Stimulated activated CD4-positive, alpha-beta T cell treated with anti-CD3 and anti-CD28 coated beads, Interleukin-15, amount 100 ng/mL, for 48 hours (primary cell): ENCODE measurements at places on chromosomes 1 and 21.

- no peak for DNase-seq
Observed at GRCh38 chr1:233879841-233880240, 24.6 kb upstream of the SLC35F3 start.

- DNase-seq, result no peak
Observed at GRCh38 chr1:231053493-231054162, 13.6 kb upstream of the FAM89A start.

DNA sequence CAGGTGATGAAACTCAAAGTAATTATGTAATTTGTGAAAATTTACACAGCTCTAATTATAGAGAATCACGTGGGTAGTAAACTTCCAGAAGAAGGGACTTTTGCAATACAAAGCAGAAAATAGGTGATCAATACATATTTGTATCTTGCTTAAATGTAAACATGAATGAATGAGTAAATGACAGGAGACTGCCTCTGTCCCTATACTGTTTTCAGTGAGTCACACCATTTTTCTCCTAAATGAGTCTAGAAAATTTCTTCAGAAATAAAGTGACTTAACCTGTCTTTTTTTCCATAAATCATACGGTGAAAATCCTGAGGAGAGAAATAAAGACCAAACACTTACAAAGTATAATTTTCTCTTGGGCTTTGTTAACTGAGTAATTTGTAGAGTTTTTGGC is 11.9 kb downstream of the RAP1A start:
- DNase-seq, result no peak

GRCh38 chr1:13549521-13549920 is 34.1 kb upstream of the PDPN start:
- no peak for DNase-seq

DNA sequence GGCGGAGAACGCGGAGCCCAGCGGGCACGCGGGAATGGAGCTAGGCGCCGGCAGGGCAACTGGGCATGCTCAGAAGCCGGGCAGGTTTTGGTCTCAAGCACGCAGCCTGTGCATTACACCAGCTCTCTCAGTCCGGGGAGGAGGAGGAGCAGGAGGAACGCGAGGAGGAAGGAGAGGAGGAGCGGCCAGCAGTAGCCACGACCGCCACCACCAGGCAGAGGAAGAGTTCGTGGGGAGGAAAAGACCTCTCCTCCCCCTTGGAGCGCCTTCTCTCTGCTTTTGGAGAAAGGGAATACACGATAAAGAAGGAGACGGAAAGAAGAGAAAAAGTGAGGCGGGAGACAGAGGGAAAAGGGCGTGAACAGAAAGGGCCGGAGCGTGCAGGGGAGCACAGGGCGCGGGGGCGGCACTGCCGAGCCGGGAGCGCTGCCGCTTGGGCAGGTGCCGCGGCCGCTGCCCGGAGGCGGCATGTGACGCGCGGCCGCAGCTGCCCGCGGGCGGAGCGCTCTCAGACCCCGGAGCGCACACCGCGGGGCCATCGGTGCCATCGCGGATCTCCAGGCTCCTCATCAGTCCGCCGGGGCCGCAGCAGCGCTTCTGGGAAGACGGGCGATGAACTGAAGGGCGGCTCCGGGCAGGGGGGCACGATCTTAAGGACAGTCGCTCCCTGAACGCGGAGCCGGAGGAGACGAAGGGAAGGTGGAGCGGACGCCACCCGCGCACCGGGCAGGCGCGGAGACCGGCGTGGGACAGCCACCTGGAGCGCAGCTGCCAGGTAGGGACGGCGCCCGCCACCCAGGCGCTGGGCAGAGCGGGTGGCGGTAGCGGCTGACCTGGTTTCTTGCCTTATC is at the start of gene CHRM3:
Gene CHRM3, plus strand, starts transcription at position 116 of the 851 bp plus-strand sequence. CDS start 520,884 bp downstream, outside the sequence.
- no peak for DNase-seq

- DNase-seq, result no peak
Observed at GRCh38 chr1:24364975-24365678, 46.0 kb downstream of the GRHL3 start.

DNA sequence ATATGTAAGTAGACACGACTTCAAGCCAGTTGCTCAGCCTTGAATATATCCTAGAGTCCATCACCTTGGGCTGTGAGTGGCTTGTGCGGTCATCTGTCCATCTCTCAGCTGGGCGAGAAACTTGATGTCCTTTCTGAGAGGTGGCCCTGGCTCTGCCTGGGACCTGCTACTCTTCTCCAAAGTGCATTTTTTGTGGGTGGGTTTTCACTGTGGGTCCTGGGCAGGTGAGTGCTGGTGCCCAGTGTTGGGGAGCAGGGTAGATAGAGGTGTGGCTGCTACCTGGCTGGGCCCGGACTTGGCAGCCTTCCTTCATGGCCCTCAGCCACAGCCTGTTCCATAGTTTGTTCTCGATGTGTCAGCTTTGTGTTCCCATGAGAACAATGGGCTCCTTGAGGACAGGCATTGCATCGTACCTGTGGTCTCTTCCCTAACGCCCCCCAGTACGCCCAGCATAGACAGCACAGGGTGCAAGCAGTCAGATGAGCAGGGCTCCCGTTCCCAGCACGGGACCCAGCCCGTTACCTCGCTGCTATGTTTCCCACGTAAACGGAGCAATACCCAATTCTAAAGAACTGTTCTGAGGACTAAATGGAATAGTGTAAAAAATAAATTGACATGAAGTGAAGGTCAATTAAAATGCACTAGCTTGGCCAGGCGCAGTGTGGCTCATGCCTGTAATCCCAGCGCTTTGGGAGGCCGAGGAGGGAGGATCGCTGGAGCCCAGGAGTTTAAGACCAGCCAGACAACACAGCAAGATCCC is 877 bp upstream of the SLX9 start:
- no peak for DNase-seq

DNA sequence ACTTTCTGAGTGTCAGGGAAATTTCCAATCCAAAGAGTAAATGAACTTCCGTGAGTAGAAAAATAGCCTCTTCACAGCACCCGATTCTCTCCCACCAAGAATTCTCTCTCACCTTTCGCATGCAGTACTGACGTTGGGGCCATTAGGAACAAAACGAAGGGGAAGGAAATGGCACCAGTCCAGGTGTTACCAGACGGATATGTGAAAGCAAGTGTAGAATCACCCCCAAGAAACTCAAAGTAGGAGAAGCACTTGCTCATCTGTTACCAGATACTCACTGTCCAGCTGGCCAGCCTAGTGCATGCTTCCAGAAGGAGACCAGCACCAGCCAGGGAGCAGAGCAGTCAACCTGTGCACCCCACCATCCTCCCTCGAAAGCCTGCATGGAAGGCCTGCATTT is 55.1 kb downstream of the ITPKB start:
- no peak for DNase-seq

- no peak for DNase-seq
Observed at GRCh38 chr1:161792740-161793139, 26.6 kb downstream of the ATF6 start.

DNA sequence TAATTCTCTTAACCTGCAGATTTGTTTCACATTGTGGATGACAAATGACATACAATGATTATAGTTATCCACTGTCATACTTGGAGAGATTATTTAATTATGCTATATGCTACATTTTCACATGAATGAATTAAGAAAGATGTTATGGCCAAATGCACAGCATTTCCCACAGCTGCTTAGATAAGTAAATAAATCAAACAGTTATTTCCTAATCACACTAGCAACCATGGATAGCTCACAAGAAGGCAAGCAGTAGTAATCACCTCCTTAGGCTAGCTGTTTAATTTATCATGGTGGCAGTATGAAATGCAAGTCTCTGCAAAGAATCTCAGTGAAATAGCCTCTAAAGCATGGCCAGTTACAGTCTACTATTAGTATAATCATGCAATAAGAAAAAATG is 1581.5 kb downstream of the NCAM2 start:
- DNase-seq, result no peak

GRCh38 chr1:206105464-206105995 is 11.7 kb downstream of the AVPR1B start:
- no peak for DNase-seq

DNA sequence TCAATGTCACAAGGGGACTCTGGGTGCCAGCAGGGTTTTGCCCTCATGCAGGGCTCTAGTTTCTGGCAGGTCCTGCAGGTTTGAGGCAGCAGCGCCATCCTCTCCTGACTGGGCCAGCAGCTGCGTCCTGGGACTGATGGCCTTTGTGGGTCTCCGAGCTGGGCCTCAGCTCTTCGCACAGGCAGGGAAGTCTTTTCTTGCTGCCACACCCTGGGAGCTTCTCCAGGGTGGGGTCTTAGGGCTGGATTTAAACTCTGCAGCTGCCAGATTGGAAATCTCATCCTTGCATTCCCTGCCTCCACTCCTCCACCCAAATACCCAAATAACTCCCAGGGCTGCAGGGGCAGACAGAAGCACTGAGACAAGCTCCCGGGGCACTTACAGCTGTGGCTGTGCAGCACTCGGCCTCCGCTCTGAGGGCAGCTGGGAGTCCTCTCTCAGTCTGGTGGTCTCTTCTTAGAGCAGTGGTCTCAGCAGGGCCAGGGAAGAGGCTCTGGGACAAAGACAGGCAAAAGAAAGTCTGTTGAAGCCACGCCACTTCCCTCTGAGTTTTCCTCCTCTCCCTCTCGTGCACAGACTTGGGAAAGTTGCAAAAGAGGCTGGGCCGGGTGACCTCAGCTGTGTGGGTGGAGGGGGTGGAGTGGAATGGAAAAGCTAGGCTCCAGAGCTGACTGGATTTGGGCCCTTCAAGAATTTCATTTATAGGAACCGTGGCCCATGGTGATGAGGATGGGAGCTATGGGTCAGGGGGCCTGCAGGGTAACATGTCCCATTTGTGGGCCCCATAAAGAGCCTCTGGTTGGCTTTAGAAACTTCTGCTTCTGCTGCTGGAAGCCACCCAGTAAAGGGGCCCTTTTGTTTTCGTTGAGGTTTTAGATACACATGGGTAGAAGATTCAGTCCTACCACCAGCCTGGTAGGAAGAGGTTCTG is at the start of gene RAB7B:
Gene RAB7B, minus strand, starts transcription at position 525 of the 931 bp plus-strand sequence. CDS start 9,260 bp downstream, outside the sequence.
- DNase-seq, result no peak

DNA sequence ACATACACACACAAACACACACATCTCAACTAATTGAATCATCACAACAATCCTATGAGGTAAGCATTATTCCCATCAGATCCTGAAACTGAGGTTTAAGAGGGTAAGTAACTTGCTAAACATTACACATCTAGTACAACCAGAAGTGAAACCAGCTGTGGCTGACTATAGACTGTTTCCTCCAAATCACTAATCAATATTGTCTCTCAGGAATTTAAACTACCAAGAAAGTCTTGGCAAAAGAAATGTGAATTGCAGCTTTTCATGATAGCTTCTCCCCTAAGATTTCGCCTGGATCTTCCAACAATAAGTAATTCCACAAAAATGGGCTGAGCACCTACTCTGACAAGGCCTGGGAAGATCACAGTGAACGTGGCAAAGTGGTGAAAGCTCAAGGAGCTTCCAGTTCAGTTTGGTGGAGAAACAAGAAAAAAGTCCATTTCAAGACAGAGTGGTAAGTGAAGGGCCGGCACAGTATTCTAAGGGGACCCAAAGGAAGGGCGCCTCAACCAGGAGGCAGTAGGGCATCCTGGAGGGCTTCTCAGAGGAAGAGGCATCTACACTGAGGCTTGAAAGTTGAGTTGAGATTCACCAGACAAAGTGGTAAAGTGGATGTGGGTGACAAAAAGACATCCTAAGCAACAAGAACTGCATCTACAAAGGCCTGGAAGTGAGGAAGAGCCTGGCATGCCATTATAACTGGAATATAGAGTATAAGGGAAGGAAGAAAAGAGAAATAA is 22.1 kb downstream of the LRRC52 start:
- DNase-seq, result no peak

GRCh38 chr1:56491441-56491840 is 87.9 kb downstream of the PLPP3 start:
- no peak for DNase-seq

- DNase-seq, result no peak
Observed at GRCh38 chr1:227073786-227074185, 133.7 kb downstream of the COQ8A start.

- no peak for DNase-seq
Observed at GRCh38 chr1:3993619-3994375, 93.7 kb upstream of the C1orf174 start.

DNA sequence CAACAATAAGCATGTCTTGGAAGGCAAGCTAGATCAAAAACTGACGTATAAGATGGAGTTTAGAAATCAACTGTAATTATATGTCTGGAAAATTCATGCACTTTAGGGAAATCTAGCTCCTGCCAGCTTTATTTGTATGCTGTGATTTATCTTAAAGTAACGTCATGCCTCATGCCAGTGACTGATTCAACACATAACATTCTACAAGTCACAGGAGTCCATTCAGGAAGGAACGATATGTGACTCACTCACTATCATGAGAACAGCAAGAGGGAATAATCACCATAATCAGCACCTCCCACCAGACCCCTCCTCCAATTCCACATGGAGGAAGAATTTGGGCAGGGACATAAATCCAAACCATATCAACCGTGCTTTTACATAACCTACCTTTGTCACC is 682.4 kb upstream of the ADAMTS5 start:
- DNase-seq, result no peak

DNA sequence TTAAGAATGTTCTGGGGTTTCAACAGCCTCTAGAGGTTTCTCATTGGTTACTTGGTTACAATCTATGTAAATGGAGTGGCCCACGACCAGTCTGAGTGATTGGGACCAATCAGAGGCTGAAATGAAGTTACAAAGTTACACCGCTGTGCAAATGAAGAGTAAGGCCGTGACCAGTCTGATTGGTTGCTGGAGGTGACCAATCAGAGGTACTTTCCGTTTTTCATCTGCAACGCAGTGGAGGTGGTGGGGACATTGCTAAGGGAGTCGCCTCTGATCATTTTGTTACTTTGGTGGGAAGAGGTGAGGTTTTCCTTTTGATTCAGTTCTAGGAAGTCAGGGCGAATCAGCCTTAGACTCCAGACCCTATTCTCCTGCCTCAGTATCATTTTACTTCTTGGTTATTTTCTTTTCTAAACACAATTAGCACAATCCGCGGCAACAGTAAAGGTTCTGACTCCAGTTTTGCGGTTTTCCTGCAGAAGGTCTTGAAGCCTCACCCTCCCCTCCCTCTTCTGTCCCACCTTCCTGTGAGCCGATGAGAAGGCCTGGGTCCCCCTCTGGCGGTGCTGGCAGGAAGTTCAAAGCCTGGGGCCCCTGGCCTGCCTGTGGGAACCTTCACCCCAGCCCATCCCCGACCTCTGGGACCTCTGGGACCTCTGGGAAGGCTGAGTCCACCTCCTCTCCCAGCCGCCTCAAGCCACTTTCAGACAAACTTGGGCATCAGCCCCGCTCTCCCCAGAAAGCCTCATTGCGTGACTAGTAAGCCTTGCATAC is 38.7 kb upstream of the TTC34 start:
- DNase-seq, result peak; percentile 43

DNA sequence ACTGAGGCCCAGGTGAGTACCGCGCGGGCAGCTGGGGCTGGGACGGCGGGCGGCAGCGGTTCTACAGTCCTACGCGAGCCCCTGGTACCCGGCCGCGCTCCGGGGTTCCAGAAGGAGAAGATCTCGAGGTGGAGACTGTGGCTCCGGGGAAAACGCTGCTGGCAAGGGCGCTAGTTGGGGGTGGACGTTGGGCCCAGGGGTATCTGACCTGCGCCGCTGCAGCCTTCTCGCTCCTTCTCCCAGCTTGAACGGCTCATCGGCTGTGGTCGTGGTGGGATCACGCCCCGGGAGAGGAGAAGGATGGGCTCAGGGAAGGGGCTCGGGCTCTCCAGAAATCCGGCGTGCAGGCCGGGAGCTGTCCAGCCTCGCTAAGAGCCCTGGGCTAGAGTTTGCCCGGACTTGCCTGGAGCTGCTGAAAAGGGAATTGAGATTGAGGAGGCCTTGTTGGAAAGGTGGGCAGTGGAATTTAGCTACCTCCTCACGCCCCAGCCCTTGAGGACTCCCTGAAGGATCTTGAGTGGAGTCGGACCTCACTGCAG is 1.1 kb upstream of the POU3F1 start:
- DNase-seq, result no peak

- no peak for DNase-seq
Observed at GRCh38 chr1:94095112-94095637, 25.8 kb downstream of the ABCA4 start.

- DNase-seq, result no peak
Observed at GRCh38 chr1:176809292-176809691, 346.3 kb downstream of the PAPPA2 start.
